Vagina (tissue), 2 donors: ENCODE measurements at places on chromosomes 4 and X.

GRCh38 chrX:97616883-97617530 is 733.3 kb downstream of the RPA4 start:
- DNase-seq = no peak

- DNase-seq = no peak
These were observed 470.0 kb downstream of the GASK1B start for GRCh38 chr4:157702831-157703230.

GRCh38 chr4:1156069-1156468 is 16.3 kb downstream of the SPON2 start:
- no peak for DNase-seq

GRCh38 chr4:78880874-78881492 is 58.3 kb downstream of the PAQR3 start:
- DNase-seq = no peak

DNA sequence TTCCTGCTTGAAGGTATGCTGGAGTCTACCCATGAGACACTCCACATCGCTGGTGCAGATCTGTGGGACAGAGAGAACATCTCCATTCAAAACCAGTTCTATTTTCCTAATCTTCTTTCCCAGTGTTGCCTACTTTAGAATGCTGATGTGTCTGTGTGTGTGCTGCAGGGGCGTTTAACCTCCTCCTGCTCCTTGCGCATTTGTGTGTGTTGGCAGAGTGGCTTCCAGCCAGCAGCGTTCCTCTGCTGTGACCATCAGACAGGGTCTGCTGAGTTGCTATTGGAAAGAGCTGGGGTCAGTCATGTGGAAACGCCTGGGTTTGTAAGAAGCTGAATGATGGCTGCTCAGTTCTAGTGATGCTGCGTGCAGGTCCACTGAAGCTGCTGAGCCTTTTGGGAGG is 223.6 kb downstream of the RBMX2 start:
- no peak for DNase-seq

GRCh38 chr4:41424522-41424921 is 113.4 kb upstream of the LIMCH1 start:
- no peak for DNase-seq

- DNase-seq = no peak
These were observed 19.7 kb downstream of the FBXW7 start for GRCh38 chr4:152516156-152516555.

DNA sequence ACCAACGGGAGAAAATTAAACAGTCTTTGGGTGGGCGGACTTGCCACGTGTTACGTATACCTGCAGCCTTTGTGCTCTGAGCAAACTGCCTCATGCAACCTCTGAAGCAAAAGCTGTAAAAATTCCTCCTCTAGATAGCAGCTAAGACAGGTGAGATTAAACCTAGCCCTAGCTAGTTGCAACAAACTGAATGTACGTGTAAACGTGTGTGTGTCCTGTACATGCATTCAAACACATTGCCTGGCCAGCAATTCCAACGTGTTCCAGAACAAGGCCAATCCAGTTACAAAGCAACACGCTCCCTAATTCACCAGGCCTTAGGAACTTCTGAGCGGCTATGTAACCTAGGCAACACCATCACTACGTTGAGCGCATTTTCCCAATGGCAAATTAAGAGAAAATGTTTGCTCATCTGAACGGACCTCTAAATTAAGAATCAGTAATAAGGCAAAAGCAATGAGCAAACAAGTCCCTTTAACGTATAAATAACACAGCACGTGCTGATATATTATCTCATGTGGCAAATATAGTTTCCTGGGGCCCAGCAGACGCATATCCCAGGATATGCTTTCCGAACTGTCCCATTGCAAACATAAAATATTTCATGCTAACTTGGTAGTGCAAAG is 792 bp downstream of the PPID start:
- no peak for DNase-seq

DNA sequence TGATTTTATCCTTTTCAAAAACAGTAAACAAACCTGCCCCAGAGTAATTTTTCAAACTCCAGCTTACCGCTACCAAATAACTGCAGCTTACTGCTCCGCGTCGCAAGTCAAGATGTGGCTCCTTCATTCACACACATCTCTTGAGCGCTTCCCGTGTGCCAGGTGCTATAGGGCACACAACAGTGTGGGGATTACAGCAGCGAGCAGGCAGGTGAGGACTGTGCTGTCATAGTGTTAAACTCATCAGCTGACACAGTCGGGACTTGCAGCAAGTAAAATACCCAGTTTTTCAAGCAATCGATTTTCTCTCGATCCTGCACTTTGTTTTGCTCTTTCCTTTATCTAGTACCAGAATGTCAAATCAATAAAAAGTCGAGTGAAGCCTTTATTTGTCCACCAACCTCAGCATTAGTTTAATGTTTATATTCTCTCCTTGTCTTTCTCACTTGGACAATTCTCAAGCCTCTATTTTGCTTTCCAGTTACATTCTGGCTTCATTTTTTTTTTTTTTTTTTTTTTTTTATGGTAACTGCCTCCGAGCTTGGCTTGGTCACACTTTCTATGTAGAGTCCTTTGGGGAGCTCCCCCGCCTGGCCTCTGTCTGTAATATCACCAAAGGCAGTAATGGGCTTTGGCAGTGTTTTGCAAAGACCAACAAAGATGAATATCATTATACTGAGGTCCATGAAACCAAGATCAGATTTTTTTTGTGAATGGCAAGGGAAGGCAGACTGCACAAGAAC is 8.3 kb upstream of the ASB5 start:
- DNase-seq = no peak

DNA sequence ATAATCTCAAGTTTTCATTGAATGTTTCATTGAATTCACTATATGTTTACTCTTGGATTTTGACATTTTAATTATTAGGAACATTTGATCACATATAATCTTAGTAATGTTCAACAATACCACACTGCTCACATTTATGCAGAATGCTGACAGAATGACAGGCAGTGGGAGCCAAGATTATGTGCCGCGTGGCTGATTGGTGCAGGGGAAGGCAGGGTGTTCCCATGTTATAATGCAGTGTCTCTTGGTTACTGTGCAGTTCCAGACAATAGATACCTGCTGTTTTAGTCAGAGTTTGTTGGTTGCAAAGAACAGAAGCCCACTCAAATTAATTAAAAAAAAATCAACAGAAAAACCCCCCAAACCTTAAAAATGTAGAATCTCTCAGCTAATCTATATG is 33.0 kb downstream of the FHIP1A start:
- DNase-seq = no peak

DNA sequence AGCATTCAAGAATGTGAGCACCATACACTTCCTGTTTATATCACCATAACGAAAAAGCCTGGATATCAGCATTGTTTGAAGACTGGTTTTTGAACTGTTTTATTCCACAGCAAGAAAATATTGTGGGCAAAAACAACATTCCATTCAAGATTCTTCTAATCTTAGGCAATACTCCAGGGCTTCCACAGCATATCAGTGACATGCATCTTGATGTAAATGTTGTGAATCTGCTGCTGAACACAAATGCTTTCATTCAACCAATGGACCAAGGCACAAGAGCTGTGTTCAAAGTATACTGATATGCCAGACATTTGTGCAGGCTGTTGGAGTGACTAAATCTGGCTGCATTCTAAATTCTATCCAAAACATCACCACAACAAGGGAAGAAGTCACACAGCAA is 260.1 kb upstream of the ETNPPL start:
- no peak for DNase-seq

DNA sequence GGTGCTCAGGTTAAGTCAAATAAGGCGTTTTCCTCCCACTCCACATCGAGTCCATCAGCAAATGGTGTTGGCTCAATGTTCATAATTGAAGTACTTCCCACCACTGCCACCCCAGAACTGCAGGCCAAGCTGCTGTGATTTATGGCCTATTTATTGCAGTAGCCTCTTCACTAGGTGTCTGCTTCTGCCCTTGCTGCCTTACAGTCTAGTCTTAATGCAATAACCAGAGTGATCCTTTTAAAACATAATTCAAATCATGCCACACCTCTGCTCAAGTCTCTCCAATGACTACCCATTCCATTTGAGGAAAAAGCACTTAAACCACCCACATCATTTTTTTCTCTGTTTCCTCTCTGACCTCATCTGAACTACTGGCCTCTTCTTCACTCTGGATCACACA is 220.3 kb downstream of the KCNIP4 start:
- no peak for DNase-seq

- no peak for DNase-seq
These were observed 380.8 kb downstream of the SPRY1 start for GRCh38 chr4:123777373-123777772.

GRCh38 chr4:91497892-91498291 is 805.9 kb upstream of the GRID2 start:
- no peak for DNase-seq

DNA sequence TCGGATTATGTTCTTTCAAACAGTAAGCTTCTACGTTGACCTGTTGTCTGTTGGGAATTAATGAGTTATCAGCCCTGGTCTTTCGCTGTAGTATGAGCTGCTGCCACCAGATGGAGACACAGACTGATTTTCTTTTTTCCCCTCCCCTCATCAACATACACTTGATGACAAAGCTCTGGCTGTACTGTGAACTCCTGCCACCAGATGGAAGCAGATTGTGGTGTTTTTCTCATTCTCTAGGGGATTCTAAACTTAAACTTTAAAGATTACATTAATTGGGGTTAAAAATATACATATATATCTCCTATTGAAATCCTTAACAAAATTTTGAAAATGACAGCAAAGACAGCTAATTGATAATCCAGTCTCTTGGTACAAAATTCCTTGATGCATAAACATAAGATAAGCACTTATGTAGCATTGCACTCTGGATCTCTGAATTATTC is 44.8 kb downstream of the SMS start:
- DNase-seq = no peak

DNA sequence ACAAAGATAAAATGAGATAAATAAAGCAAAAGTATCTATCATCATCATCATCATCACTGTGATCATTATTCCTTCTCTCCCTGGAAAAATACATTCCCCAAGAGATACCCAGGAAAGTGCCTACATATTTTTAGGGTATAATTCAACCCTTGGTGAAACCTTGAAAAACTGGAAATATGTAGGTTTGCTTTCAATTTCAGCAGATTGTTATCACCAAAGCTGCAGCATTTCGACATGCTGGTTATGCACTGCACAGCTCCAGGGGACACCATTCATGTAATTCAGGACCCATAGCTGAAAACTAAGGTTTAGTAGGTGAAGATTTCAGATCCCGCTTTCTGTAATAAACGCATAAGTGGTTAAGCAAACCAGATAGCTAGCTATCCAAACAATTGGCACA is 28.4 kb upstream of the FBXW7 start:
- DNase-seq = no peak

DNA sequence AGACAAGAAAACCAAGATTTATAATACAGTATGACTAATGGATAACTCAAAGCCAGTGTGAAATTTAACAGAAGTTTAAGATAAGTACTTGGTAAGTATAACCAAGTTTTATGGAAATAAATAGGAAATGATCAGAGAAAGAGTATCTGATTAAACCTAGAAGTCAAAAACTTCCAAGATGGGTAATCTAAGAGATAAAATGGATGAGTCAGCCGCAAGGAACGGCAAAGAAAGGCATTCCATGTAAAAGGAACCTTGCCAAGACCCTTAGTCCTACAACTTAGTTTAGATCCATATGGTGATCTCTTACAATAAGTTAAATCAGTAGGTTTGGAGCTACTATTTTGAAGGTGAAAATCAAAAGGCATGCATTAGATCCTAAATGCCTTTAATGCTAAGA is 34.8 kb downstream of the LIN54 start:
- no peak for DNase-seq

GRCh38 chrX:137387646-137388045 is 178.3 kb upstream of the ZIC3 start:
- DNase-seq = no peak

DNA sequence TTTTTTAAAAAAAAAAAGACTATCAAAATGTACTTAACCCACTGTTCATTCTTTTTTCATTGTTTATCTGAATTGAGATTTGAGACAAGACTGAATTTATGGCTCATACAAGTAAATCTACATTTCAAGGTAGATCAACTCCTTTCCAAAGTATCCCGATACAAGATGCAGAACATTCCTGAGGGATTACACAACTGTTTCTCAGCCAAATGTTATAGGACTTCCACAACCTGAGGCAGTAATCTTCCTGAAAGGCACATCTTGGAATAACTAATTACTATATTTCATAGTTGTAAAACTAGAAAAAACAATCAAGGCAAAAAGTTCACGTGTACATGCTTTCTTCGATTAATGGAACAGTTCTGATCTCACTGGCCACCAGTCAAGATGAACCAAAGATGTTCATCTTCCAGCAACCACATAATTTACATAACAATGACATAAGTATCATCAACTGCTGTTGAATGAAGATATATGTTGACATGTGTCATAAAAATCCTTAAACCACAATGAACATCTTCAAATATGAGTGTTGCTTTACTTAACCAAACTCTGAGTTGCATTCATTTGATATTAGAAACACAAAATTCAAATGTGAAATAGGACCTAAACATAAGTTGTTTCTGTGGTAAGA is 225.2 kb upstream of the DKK2 start:
- no peak for DNase-seq

DNA sequence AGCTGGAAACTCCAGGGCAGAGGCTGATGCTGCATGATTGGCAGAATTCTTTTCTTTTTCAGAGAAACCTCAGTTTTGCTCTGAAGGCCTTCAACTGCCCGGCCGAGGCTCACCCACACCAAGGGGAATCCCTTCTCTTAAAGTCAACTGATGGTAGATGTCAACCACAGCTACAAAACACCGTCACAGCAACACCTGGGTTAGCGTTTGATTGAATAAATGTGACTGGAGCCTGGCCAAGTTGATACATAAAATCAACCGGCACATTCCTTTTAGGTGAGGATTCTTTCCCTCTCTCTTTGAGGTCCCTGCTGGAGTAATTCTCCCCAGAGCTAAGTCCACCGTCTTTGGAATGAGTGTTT is 15.2 kb upstream of the KIAA0232 start:
- no peak for DNase-seq

- DNase-seq = no peak
These were observed 2.1 kb downstream of the UGT8 start for GRCh38 chr4:114600672-114601071.

- DNase-seq = no peak
These were observed 96.2 kb upstream of the MXRA5 start for GRCh38 chrX:3442691-3443090.

DNA sequence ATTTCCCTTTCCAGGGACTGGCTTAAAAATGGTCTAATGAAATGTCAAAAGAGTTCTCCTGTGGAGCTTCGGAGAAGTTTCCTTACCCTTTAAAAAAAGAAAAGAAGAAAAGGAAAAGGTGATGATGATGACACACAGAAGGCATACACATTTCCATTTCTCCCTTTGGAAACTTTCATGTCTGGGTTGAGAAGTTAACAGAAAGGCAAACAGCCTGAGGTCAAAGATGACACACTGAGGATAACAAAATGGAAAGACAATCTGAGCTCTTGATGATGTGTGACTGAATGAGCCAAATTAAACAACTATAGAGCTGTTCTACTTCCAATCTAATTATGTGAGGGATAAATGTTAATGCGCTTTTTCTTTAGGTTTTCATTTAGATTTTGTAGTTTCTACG is 32.2 kb downstream of the NFXL1 start:
- no peak for DNase-seq

DNA sequence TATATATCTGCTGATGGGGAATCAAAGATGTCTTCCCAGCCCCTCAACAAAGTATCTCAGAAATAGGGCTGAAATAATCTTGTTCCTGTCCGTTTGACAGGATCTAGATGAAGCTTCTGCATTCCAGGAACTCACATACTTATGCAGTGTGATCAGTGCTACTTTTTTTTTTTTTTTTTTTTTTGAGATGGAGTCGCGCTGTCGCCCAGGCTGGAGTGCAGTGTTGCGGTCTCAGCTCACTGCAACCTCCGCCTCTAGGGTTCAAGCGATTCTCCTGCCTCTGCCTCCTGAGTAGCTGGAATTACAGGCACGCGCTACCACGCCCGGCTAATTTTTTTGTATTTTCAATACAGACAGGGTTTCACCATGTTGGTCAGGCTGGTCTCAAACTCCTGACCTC is 36.4 kb downstream of the DHX15 start:
- DNase-seq = no peak
